Activated CD8-positive, alpha-beta memory T cell treated with anti-CD3 and anti-CD28 coated beads, Interleukin-2, amount 10 ng/mL, durations not matched to agents 7 days and 5 days (primary cell): ENCODE measurements at places on chromosomes 12 and 14. TPM values are rescaled to one million over a fixed set of nuclear protein-coding genes. Genes with fewer than 3 reads are reported as not detected.

DNA sequence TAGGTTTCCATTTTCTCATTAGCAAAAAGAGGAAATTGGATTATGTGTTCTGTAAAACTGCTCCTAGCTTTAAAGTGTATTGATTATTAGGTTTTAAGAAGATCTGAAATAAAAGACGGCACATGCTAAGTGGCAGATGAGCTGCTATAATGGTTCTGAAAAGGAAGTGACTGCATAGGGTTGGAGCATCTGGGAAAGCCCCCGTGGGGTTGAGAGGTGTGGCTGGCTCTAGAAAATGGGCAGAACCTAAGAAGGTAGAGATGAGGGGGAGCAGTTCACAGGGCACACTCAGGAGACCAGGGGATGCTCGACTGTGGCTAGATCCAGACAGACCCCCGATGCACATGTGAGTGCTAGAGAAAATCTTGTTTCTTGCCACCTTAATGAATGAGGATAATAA lies 1.9 kb downstream of the IFNG-AS1 start:
- peaks cover 32% of the 10 kb centered on the region for H3K4me1 ChIP-seq
- H3K27ac ChIP-seq: peak overlapping the region; percentile 37
- no peaks in the 10 kb centered on the region for H3K27me3 ChIP-seq
- peak overlapping the region; percentile 4 for H3K4me3 ChIP-seq
- peaks cover 6% of the 10 kb centered on the region for H3K36me3 ChIP-seq

DNA sequence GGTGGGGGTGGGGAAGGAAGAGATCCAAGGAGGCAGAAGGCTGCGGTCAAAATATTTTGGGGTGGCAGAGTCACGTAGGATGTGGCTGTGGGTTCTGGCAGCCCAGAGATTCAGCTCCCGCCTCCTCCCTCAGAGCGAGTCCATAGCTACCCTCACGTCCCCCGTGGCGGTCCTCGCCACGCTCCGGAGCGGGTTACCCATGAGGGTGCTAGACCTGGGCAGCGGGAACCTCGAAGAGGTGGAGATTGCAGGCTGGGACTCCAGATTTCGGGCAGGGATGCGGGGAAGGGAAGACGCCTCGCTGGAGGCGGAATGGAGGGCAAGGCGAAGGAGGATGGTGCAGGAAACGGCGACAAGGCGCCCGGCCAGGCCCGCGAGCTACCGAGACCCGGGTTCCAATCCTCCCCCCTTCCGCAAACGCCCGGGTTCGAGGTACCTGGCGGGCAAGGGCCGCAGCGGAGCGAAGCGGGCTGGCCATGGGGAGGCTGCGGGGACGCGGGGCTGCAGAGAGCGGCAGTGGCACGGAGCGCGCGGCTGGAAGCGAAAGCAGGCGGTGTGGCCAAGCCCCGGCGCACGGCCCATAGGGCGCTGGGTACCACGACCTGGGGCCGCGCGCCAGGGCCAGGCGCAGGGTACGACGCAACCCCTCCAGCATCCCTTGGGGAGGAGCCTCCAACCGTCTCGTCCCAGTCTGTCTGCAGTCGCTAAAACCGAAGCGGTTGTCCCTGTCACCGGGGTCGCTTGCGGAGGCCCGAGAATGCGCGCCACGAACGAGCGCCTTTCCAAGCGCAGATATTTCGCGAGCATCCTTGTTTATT lies 46.2 kb downstream of the BCAT1 start:
- H3K4me1 ChIP-seq: peaks cover 43% of the 10 kb centered on the region
- H3K27ac ChIP-seq: peak overlapping the region; percentile 92
- DNase-seq: peak; percentile 81

- no peaks in the 10 kb centered on the region for H3K4me1 ChIP-seq
- no peak overlapping the region for H3K27ac ChIP-seq
- no peaks in the 10 kb centered on the region for H3K27me3 ChIP-seq
- H3K4me3 ChIP-seq: no peak overlapping the region
- no peak for DNase-seq
These were observed 456.9 kb downstream of the NRXN3 start for GRCh38 chr14:78627114-78627513.

DNA sequence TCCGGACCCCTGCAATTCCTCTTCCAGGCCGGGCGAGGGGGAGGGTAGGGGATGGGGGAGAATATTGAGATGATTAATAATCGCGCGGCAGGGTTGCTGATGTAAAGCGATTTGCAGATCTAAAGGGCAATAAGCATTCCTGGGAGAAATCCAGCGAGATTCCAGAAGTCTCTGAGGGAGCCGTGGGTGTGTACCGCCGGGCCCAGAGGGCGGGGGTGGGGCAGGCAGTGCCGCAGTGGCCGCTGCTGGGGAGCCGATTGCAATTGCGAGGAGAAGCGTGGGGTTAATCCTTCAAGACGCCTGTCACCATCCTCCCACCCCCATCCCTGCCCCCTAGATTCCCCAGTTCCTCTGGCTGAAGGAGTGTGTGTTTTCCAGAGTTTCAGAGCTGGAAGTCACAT lies 16.4 kb downstream of the FOS start:
- H3K27me3 ChIP-seq: peaks cover 14% of the 10 kb centered on the region
- peak; percentile 53 for DNase-seq
- H3K36me3 ChIP-seq: no peaks in the 10 kb centered on the region
- H3K4me1 ChIP-seq: peaks cover 21% of the 10 kb centered on the region

DNA sequence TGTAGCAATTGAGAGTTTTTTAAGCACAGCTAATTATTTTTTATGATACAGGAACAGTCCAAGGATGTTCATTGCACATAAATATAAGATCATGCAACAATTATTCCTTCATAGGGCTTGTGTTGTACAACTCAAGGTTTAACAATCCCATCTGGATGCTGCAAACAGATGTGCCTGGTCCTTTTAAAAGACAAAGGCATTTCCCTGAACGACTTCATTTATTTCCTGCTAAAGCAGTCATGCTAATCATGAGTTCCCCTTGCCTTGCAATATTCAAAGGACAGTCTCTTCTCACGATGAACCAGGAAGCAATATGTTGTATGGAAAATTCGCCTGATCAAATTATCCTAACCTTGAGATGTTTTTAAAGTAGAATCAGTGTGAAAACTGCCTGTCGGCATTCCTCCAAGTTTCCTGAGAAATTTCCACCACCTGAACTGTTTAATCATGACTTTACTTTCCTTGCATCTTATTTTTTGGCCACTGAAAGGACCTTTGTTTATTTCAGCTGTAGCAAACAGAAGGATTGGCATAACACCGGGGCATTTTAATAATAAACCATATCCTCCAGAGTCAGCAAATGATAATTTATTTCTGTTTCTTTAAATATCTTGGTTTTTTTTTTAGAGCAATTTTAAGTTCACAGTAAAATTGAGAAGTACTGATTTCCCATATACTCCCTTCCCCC lies 33.9 kb upstream of the TSPAN8 start:
- no peak for DNase-seq
- no peak overlapping the region for H3K4me3 ChIP-seq
- H3K27ac ChIP-seq: no peak overlapping the region
- H3K27me3 ChIP-seq: no peaks in the 10 kb centered on the region

BHLHE41 gene
- not detected for total RNA-seq

PLEKHG7 gene
- total RNA-seq: not detected

GRCh38 chr14:91388551-91388975 lies 29.1 kb downstream of the CCDC88C start:
- DNase-seq: peak; percentile 77
- no peaks in the 10 kb centered on the region for H3K27me3 ChIP-seq
- peak overlapping the region; percentile 78 for H3K27ac ChIP-seq
- H3K4me3 ChIP-seq: peak overlapping the region; percentile 44

DNA sequence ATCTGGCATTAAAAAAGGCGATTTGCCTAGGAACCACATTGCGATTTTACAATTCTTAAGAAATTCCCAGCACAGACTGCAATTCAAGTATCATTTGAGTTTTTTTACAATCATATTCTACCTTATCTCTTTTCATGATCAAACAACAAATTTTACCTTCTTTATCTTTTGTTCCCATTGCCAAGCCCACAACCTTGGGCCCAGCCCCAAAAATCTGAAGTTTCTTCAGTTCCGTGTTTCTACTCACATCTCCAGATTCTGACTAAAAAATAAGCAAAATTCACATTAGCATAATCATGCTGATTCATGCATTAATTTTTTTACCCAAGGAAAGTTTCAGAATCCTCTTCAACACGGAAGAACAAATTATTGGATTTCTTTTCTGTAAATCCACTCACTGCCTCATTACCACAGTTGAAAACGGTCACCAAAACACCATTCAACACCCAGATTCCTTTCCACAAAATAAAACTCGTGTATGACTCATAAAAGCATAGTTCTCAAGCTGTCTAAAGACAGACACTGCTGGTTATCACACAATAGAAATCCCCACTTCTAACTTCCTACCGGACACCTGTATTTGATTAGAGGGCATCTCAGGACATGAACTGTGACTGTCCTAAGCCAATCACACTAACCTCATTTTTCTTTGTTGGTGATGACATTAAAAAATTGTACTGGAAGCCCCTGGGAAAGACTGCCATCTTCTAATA lies 32.7 kb downstream of the KDM5A start:
- H3K27me3 ChIP-seq: no peaks in the 10 kb centered on the region
- H3K4me1 ChIP-seq: peaks cover 2% of the 10 kb centered on the region
- H3K4me3 ChIP-seq: no peak overlapping the region
- H3K36me3 ChIP-seq: peaks cover 65% of the 10 kb centered on the region

- no peaks in the 10 kb centered on the region for H3K27me3 ChIP-seq
- H3K4me3 ChIP-seq: no peak overlapping the region
- no peak for DNase-seq
- H3K36me3 ChIP-seq: peaks cover 17% of the 10 kb centered on the region
- peaks cover 42% of the 10 kb centered on the region for H3K4me1 ChIP-seq
- H3K27ac ChIP-seq: peak overlapping the region; percentile 91
These were observed 1104.7 kb upstream of the TMEM132C start for GRCh38 chr12:127162307-127162706.

DNA sequence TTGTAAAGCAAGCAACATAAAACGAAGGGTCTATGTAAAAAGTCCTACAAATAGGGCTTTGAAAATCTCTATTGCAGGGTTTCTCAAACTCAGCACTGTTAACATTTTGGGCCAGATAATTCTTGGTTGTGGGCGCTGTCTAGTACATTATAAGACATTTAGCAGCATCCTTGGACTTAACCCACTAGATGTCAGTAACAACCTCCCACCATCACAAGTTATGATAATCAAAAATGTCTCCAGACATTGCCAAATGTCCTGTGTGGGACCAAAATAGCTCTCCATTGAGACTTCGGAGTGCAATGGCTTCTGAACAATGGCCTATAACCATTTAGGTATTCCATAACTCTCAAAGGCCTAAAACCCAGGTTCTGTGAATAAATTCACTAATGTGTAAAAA lies 22.9 kb upstream of the DHRS7 start:
- no peak overlapping the region for H3K27ac ChIP-seq
- DNase-seq: no peak
- no peaks in the 10 kb centered on the region for H3K27me3 ChIP-seq
- no peak overlapping the region for H3K4me3 ChIP-seq
- H3K4me1 ChIP-seq: peaks cover 12% of the 10 kb centered on the region

INSM2 gene
- total RNA-seq: not detected

DNA sequence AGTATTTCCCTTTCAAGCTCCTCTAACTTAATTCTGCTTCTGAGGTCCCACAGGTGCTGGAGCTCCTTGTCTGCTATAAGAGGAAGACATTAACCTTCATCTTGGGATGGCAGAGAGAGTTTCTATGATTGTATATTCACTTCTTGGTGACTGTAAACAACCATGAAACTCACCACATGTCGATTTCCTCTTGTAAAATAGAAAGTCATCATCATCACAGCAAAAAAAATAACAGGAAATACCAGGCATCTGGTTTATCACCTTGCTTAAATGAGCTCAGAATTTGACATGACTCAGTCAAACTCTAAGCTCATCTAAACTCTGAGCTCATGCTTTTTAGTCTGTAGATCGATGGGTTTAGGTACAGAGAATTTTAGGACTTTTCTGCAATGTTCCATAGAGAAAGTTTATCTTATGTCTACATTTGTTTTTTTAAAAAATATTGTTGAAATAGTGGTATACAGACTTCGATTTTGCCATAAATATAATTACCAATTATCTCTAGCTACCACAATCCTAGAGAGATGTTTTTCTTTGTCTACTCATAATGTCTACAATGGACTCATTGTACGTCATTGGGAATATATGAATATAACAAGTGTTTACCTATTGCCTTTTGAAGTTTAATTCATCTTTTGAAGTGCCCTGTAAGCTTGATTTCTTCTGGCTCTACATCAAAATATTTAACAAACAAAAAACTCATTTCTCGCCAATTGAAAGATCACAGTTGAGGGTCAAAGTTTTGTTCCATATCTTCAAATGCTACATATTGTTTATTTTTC lies 58.4 kb downstream of the IGF1 start:
- H3K4me3 ChIP-seq: no peak overlapping the region
- peak overlapping the region; percentile 74 for H3K27ac ChIP-seq
- peaks cover 1% of the 10 kb centered on the region for H3K36me3 ChIP-seq
- no peak for DNase-seq
- peaks cover 15% of the 10 kb centered on the region for H3K27me3 ChIP-seq

DUSP16 gene
- total RNA-seq: 43.0 TPM

GRCh38 chr12:46723629-46724419 lies 102.0 kb downstream of the SLC38A4 start:
- H3K27ac ChIP-seq: no peak overlapping the region
- H3K4me1 ChIP-seq: peaks cover 3% of the 10 kb centered on the region

SIX1 gene
- total RNA-seq: 0.47 TPM

PMCH gene
- 0.53 TPM for total RNA-seq
